ENCODE measurements at places on chromosomes 5 and 9.

- no peak for DNase-seq
Observed at GRCh38 chr5:1554410-1554967, 30.7 kb upstream of the LPCAT1 start.

- DNase-seq: no peak
Observed at GRCh38 chr5:145589063-145589462, 246.1 kb downstream of the PRELID2 start.

GRCh38 chr9:110255034-110255462 is 1.3 kb downstream of the TXN start:
- no peak for DNase-seq

- peak; percentile 28 for DNase-seq
Observed at GRCh38 chr5:67799732-67800234, 415.8 kb upstream of the PIK3R1 start.

- DNase-seq: no peak
Observed at GRCh38 chr9:36939214-36939613, 94.9 kb downstream of the PAX5 start.

- no peak for DNase-seq
Observed at GRCh38 chr9:76502746-76503145, 43.8 kb downstream of the GCNT1 start.

GRCh38 chr5:93673316-93673954 is 68.0 kb downstream of the POU5F2 start:
- no peak for DNase-seq

DNA sequence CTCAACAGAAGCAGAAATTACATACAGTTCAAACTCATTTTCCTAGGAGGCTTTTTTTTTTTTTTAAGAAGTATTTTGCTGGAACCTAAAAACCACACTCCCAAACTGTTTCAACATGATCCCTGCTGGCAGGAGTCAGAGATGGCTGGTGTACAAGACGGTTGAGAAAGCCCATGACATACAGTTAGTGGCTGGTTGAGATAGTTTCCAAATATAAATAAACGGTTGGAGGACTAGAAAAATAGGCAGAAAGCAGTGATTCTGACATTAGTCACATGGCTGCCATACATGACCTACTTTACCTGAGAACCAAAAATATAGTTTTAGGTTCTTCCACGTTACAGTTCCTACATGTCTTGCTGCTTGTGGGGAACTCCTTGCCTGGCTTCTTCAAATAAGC is 31.7 kb upstream of the BASP1 start:
- DNase-seq: peak; percentile 93

GRCh38 chr9:114240216-114240615 is 82.7 kb upstream of the ORM1 start:
- DNase-seq: no peak

DNA sequence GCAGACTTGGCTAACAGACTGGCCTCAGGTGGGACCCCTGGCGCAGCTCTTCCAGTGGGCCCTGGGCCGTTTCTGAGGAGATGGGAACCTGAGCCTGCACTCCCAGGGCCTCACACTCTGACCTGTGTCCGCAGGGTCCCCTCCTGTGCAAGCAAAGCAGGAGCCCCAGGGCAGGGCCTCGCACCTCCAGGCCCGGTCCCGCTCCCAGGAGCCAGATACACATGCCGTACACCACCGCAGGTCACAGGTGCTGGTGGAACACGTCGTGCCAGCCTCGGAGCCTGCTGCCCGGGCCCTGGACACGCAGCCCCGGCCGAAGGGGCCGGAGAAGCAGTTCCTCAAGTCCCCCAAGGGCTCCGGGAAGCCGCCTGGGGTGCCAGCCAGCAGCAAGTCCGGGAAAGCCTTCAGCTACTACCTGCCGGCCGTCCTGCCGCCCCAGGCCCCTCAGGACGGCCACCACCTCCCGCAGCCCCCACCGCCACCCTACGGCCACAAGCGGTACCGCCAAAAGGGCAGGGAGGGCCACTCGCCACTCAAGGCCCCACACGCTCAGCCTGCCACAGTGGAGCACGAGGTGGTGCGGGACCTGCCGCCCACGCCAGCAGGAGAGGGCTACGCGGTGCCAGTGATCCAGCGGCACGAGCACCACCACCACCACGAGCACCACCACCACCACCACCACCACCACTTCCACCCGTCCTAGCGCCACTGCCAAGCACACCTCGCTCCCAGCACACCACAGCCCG is 29.2 kb downstream of the NKD2 start:
- no peak for DNase-seq

GRCh38 chr5:172833686-172834414 is at the start of gene ERGIC1:
Gene ERGIC1, plus strand, starts transcription at chr5:172834251. Its CDS starts 163 bp downstream, at chr5:172834414.
- DNase-seq: peak; percentile 86

DNA sequence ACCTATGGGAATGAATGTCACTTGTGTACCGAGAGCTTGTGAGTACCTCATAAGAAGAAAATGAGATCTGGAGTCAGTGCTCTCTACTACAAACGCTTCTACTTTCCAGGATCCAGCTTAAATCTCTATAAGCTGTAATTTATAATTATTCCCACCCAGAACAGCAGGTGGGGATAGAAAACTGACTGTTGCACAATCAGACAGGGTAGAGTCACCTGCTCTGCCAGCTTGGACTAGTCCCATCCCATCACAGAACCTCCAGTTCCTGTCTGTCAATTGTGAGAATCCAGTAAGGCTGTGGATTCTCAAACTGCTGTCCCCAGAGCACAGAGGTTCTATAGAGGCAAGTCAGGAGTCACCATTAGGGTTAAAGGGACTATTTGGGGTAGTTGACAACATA is 2.0 kb downstream of the SPINK7 start:
- DNase-seq: no peak

DNA sequence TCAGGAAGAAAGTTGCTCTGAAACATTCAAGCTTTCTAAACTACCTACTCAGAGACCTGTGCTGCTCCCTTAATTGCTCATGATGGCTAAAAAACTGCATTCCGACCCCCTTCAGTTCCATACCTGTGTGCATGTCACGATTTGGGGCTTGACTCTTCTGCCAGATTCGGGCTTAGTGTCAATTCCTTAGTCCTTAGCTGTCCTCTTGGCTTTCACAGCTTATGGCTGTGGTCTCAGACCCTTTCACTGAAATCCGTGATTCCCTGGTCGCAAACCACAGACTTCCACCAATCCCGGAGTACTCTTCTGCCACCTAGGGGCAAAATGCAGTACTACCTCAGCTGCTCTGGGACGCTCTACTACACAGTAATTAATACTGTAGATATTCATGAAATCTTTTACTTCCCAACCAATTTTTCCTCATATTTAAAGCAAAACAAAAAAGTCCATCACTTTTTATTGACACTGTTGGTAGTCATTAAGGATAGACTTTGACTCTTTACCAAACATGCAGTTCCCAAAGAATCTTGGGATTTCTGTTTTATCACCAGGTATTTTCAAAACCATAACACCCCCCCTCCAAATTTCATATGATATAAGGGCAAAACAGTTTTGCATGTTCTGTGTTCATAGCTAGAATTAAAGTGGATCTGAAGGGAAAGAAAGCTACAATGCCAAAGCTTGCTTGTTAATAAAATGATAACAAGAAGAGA is 617.4 kb downstream of the SLCO4C1 start:
- DNase-seq: peak; percentile 69

GRCh38 chr9:131697097-131697496 is 42.8 kb downstream of the RAPGEF1 start:
- peak; percentile 27 for DNase-seq

DNA sequence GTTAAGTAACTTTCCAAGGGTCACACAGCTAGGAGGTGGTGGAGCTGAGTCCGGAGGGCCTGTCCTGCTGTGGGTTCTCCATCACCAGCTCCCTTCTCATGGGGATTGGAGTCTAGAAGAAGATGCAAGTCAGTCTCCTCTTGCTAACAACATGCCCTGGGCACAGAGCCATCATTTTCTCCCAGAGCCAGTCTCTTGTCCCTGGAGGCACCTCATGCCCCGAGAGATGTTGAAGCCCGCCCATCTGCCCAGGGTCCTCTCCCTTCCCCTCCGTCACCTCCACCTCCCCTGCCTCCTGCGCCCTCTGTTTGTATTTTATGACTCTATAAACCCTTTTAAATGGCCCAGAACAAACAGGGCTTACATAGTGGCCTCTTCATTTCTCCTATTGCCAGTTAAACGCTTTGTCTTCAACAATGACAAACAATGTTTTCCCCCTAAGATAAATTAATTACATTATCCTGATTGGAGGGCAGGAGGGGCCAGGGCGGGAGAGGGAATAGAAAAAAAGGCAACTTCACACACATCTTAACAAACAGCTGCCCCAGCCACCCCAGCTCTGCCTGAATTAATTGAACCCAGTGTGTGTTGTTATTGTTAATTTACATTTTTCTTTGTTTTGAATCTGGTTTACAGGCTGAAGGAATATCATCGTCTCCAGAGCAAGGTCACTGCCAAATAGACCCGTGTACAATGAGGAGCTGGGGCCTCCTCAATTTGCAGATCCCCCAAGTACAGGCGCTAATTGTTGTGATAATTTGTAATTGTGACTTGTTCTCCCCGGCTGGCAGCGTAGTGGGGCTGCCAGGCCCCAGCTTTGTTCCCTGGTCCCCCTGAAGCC is 55.8 kb downstream of the ASS1 start:
- no peak for DNase-seq

GRCh38 chr9:127098916-127099553 is 23.4 kb downstream of the ANGPTL2 start:
- DNase-seq: no peak

GRCh38 chr9:93391898-93392297 is 59.6 kb upstream of the FAM120A start:
- no peak for DNase-seq

DNA sequence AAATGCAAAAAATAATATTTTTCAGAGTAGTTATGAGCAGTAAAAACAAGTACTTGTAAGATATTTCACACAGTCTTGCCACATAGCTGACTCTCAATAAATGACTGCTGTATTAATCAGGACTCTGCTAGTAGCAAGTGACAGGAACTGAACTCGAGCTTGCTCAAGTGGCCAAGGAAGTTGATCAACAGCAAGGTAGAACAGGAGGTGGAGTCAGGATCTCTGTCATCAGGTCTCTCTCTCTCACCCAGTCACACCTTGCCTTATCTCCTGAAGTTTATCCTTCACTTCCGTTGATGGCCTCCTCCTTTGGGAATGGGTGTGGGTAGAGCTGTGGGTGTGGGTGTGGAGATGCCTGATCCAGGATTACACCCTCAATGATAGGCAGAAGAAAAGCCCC is 107.0 kb downstream of the GPBP1 start:
- DNase-seq: no peak

DNA sequence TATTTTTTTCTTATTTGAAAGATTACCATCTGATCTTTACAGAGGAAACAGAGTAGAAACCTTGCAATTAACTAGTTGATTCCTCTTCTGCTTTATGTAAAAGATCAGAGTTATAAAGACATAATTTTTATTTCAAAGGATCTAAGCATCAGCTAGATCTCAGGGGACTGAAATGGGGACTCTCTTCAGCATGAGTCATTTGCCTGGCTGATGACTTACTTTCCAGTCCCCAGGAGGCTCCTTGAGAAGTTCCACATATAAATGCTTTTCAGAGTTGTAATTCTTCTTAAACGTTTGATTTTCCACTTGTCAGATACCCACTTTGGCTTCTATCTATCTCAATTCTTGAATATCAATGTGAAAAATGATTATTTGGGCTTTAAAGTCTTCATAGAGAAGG is 389.4 kb downstream of the RAB3C start:
- peak; percentile 55 for DNase-seq

- no peak for DNase-seq
Observed at GRCh38 chr5:2430606-2431005, 320.9 kb downstream of the IRX2 start.

- no peak for DNase-seq
Observed at GRCh38 chr9:90770182-90770738, 31.4 kb upstream of the SYK start.

- DNase-seq: no peak
Observed at GRCh38 chr9:15311607-15312006, 4.6 kb upstream of the TTC39B start.

GRCh38 chr5:11719888-11720481 is 184.3 kb downstream of the CTNND2 start:
- peak; percentile 3 for DNase-seq

- no peak for DNase-seq
Observed at GRCh38 chr9:96413302-96414221, 4.6 kb downstream of the ZNF367 start.

GRCh38 chr5:4513381-4513780 is 626.7 kb upstream of the ADAMTS16 start:
- DNase-seq: no peak

DNA sequence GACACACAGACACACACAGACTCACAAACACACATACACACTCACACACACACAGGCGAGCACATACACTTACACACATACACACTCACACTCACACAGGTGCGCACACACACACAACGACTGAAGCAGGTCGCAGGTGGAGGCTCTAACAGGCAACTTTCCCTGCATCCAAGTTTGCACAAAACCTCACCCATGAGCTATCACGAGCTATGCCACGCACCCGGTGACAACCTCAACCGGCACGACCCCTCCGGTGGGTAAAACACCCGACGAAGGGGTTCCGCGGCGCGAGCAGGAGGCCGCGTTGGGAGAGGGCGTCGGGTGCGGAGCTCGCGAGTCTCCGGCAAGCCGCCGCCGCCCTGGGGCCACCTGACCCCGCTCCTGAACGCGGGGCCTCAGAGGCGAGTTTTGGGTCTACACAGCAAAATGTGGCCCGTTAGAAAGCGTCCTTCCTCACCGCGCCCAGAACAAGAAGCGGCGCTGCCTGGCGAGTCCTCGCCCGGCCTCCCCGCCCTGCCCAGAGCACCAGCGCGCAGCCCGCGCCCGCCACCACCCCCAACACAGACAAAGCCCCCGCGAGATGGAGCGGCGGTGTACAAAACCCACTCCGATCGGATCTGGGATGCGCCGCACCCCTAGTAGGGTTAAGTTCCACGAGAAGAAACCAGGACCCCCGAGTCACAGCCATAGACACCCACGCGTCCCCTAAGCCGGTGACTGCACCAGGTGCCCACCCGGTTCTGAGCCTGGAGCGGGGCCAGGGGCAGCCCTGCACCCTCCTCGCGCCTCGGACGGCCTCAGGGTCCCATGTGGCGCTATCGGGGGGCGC is 665 bp downstream of the SLC6A3 start:
- DNase-seq: no peak

DNA sequence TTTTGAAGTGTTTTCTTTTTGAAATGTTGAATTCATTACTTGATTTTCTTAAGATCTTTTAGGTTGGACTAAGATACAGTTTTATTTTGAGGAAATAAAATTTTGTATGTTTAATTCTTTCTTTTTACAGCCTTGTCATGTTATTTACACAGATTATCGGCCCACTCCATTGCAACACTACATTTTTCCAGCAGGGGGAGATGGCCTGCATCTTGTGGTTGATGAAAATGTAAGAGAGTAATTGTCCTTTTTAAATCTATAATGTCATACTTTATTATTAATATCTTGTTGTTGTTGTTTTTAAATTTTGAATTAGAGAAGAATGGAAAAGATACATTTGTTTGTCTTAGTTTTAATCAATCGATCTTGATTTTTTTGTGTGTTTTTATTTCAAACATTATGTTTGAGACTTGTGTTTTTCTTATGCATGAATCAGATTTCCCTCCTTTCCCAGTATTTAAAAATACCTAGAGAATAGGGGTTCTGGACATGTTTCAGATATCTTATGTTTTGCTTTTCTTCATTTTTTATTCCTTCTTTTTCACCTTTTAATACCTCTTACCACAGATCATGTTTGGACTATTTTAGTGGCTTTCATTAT is 36.7 kb downstream of the MTREX start:
- DNase-seq: peak; percentile 59

- DNase-seq: no peak
Observed at GRCh38 chr5:93604644-93605515, 21.9 kb downstream of the NR2F1 start.
